ENCODE measurements at places on chromosomes 5 and 9.

- DNase-seq = no peak
Measured at GRCh38 chr9:128321879-128322403, 306 bp downstream of the TRUB2 start.

DNA sequence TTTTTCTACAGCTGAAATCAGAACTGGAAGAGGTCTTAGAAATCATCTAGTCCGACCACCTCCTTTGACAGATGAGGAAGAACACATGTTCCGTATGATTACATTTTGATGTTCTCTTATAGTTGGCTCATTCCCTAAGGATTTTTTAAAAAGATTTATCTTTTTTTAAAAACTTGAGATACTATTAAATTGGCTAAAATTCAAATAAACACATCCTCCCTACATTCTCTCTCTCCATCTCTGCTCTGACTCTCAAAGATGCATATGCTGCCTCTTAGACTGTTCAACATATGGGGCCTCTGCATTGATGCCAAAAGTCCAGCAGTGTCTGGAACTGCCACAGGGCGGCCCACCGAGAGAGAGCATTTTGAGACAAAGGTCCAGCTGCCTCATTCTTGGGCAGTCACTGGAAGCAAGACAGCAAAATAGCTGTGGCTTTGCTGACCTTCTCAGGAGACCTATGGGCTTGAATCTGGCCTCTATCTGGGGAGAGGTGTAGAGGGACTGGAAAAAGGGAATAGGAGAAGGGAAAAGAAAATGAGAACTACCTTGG lies 12.8 kb upstream of the TSSK1B start:
- DNase-seq = no peak

DNA sequence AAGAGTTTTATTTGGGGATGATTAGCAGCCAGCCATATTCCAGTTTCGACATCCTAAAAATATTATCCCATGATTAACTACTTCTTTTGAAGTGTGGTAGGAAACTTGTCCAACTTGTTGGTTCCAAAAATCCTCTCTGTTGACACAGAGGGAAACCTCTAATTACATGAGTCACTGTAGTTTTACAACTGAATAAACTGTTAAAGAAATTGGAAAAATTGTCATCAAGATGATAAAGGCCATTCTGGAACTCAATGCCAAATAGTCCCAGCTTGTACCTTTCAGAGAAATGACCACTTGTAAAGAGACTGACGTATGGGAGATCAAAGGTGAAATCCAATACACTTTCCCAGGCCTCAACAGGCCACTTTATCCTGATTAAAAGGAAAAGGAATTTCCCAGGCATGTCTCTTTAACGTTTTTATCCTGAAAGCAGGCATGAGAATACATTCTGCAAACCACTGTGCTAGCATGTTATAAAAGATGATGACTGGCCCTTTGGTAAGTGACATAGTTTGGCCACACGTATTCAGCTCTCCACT lies 261.6 kb downstream of the GLIS3 start:
- no peak for DNase-seq

GRCh38 chr9:26260238-26260637 lies 582.0 kb upstream of the TUSC1 start:
- no peak for DNase-seq

- no peak for DNase-seq
Measured at GRCh38 chr5:141356950-141357349, 2.1 kb downstream of the PCDHGA4 start.

DNA sequence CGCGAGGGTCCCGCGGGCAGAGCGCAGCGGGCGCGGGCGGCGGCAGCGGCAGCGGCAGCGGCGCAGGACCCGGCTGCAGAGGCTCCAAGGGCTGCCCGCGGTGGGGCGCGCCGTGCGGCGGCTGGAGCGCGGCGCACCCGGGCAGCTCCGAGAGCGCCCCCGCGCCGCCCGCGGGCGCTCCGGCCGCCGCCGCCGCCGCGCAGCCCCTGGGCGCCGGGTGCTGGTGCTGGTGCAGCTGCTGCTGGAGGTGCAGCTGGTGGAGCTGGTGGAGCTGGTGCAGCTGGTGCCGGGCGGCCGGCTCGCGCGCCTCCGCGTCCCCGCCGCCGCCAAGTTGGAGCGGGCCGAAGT lies 644 bp downstream of the IER5L start:
- DNase-seq = no peak

Measured in central memory CD4-positive, alpha-beta T cell (primary cell).